Frontal cortex (tissue), 4 donors: ENCODE measurements at places on chromosomes 3 and 15. TPM values are rescaled to one million over a fixed set of nuclear protein-coding genes. Genes with fewer than 3 reads are reported as not detected.

FOXB1 gene
- not detected for total RNA-seq

MYO5C gene
- total RNA-seq: 1.6 TPM

C2CD4A gene
- under 0.01 TPM for total RNA-seq

IMPG2 gene
- 3.3 TPM for total RNA-seq

WDR93 gene
- 0.41 TPM for total RNA-seq

ITIH1 gene
- total RNA-seq: not detected

SI gene
- total RNA-seq: not detected

SLC22A13 gene
- under 0.01 TPM for total RNA-seq

KBTBD13 gene
- total RNA-seq: not detected

HDC gene
- total RNA-seq: under 0.01 TPM

RASL12 gene
- 2.4 TPM for total RNA-seq

STRA6 gene
- total RNA-seq: 3.7 TPM

ANKRD63 gene
- total RNA-seq: 2.0 TPM

SAMMSON gene
- not detected for total RNA-seq

AKAP13 gene
- 67.3 TPM for total RNA-seq
